GM19239 (cell line): ENCODE measurements at places on chromosomes 6 and 20.

DNA sequence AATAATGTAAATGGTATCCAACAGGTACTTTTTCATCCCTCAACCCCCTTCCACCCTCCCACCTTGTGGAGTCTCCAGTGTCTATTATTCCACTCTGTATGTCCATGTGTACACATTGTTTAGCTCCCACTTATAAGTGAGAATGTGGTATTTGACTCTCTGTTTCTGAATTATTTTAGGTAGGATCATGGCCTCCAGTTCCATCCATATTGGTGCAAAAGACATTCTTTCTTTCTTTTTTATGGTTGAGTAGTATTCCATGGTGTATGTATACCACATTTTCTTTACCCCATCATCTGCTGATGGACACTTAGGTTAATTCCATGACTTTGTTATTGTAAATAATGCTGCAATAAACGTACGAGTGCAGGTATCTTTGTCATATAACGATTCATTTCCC lies 58.2 kb upstream of the PRND start:
- no peak for DNase-seq

GRCh38 chr20:56348305-56348693 lies 10.5 kb upstream of the FAM210B start:
- DNase-seq = no peak

DNA sequence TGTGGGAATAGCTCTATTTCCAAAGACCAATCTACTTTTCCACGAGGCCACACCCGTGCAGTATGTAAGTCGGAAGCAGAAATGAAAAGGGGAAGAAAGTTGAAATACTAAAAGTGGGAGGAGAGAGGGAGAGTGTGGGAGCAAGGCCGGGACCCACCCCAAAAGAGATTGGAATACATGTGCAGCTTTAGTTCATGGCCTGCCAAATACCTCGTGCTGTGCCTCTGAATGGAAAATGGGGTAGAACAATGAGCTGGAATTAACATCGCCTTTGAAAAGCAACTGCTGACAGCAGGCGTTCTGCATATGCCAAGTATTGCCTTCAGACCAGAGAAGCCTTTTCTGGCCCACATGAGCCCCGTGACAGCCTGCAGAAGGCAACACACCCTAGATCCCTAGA lies 155.6 kb downstream of the CD83 start:
- DNase-seq = no peak

GRCh38 chr6:27809067-27809938 lies 102.9 kb downstream of the OR2B2 start:
- DNase-seq = no peak

DNA sequence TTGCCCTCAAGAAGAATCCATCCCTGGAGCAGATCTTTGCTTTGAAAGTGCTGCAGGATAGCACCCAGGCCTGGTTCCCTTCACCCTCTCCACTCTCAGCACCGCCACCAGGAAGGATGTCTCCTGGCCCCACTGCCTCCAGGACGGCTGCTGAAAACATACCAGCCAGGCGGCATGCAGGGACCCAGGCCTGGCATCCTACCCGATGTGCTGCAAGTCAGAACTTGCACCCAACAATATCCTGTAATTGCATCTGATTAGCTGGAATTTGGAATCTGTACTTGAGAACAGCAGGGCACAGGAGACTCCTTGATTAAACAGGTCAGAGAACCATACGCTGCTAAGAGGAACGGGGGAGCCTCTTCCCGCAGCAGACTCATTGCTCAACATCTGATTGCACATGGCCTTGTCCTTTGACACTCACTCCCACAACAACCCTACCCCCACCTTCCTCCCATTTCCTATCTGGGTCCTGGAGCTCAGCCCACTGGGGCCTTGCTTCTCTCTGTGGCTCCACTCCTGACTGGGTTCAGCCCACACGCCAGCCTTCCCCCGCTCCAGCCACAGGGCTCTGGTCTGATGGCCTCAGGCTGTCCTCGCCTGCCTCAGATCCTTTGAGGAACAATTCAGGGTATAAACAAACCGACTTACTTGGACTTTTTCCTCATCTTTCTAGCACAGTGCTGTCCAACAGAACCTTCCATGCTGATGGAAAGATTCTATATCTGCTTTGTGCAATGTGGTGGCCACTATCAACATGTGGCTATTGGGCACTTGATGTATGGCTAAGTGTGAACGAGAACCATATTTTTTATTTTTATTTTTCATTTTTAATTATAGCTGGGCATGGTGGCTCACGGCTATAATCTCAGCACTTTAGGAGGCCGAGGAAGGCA lies 78.0 kb downstream of the FGD2 start:
- no peak for DNase-seq

GRCh38 chr6:156310701-156311100 lies 466.5 kb upstream of the ARID1B start:
- DNase-seq = no peak
